Stimulated activated CD8-positive, alpha-beta memory T cell treated with anti-CD3 and anti-CD28 coated beads, Interleukin-4, amount 100 ng/mL, for 4 hours (primary cell): ENCODE measurements at places on chromosomes 2 and 18.

DNA sequence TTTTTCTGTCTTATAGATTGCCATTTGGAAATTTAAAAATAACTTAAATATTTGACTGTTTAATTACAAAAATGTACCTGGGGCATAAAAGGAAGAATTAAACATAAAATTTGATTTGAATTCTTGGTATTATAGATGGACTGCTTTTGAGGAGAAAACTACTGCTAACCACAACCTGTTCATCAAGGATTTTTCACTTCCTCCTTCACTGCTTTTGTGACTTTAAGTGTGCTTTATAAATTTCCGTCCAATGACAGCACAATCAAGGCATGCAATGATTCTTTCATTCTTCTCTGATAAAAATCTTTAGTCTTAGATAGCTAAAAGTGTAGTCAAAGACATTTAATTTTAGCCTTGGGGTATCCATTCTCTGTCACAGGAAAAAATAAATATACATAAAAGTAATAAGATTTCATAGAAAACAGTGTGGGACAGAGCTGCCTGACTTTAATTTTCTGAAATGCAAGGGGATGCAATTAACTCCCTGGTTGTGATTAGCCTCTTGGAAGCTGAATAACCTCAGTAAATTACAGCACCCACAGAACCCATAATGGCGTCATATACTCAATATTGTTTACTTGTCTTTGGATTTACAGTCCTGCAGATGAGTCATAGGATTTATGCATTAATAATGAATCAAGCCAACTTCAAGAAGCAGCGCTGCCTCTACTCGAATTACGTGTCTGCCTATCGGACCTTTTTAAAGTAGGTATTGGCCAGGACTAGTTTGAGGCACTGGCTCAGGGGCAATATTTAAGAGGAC is 587.9 kb downstream of the NRXN1 start:
- DNase-seq: no peak

DNA sequence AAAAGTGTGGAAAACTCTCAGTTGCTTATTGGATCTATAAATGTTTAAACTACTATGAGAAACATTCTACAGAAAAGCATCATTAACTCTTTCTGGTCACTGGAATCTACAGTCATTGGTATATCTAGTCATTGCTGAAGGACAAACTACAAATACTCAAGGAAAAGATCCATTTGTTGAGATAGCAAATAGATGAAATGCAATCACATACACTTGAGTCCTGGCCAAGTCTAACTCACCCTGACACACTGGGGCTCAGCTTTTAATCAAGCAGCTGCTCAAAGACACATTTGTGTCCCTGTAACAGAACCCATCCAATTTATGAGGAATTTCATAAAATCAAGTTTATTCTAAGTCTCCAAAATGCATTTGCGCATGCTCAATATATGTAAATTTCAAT is 68.7 kb downstream of the CDH2 start:
- no peak for DNase-seq

- no peak for DNase-seq
Measured at GRCh38 chr18:12862467-12862866, 21.6 kb downstream of the PTPN2 start.

GRCh38 chr2:7456762-7457161 is 539.5 kb downstream of the RNF144A start:
- no peak for DNase-seq

- no peak for DNase-seq
Measured at GRCh38 chr18:78293940-78294541, 685.6 kb upstream of the SALL3 start.

DNA sequence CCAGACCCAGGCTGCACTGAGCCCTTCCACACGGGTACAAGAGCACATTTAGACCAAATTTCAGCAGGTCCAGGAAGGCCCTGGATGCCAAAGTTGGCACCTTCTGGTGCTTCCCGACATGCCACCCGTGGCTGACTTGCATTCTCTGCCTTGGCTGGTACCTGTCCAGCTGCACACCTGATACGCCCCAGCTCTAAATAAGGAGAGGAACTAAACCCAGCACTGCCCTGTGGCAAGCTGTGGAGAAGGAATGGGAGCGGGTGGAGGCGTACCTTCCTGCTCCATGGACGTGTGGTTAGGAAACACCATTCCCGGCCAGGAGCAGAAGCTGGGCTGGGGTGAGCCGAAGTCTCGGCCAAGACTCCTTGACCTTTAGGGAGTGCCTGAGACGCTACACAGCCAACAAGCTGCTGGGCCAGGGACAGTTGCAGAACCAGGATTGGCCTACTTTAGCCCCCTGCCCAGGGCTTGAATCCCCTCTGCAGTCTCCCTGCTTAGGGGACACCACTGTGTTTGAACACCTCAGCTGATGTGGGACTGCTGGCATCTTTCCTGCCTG is 86.5 kb upstream of the TAF1B start:
- no peak for DNase-seq

DNA sequence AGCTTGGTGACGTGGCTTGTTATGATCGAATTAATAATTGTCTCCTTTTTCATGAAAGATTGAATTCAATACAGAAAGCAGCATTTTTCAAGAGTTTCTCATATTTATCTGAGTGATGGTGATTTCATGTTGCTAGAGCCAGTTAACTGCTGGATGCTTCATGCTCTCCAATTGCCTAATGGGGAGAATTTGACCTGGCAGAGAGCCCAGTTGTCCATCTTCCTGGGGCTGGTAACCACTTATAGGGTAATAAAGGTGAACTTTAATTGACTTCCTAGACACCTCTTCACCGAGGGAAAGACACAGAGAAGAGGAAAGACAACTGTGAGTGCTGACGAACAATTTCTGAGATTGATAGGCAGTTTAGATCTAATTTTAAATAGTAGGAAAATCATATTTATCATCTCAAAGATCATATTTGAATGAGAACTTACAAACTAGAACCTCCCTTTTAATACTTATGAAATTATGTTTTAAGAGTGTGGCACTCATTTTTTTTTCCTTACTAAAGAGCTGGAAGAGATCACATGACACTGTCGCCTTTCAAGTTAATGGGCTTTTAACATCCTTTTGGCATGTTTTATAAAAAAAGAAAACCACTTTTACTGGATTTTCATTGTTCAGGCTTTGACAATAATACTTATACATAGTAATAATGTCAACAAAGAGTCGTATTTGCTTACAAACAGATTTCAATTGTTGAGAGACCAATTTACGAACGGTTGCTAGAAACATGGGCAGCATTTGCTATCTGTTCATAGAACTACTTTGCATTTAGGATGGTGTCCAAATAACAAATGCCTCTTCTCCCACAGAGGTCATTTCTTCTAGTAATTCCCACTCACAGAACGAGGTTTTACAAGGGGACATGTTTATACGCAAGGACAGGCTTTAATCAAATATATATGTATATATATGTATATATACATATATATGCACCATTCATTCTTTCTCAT is 153.3 kb downstream of the RAPGEF4 start:
- DNase-seq: no peak

GRCh38 chr2:36147670-36148390 is 207.7 kb upstream of the CRIM1 start:
- DNase-seq: no peak

GRCh38 chr2:207762146-207762545 is 7.6 kb downstream of the FZD5 start:
- DNase-seq: no peak

DNA sequence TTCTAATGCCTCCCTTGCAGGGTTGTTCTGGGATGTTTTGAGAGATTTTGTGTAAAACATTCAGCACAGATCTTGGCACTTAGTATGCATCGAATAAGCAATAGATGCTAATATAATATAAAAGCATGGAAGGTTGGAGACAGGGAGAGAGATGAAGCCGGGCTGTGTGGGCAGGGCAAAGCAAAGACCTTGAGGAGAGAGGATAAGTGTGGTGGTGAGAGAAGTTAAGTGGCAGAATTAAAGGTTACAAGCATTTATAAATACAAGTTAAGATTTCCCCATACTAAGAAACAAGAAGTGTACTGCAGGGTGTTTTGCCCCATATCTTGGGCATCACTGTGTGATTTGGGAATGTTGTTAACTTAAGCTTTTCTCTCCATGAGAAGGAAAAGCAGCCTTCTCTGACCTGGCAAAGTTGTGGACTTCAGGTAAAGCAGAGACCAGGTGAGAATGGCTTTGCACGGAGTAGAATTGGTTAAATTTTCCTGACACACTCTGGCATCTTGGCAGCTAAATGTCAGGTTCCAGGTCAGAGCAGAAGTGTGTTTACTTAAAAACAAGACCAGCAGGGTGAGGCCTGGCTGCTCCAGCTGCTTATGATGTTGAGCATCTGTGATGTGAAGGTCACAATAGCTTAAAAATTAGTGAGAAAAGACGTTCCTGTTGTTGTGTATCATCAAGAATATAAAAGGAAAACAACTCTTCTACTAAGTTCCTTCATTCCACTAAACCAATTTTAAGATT is 288.5 kb upstream of the HNMT start:
- DNase-seq: no peak

DNA sequence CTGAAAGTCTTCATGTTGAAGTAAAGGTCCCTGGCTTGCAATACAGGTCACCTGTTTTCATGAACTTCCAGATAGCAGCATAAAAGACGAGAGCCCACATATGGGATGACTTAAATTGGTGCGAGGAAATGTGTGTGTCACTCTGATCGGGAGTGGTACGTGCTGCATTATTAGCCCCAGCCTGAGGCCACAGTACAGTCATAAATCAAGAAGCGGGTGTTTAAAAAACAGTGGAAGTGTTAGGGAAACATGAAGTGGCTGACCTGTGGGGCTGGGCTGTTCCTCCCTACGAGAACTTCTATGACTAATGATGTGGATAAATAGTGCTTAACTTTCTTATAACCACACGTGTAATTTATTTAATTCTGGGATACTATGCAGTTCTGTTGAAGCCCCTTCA is 24.4 kb downstream of the RDH14 start:
- DNase-seq: no peak

GRCh38 chr18:49859021-49859359 is 45.7 kb upstream of the ACAA2 start:
- DNase-seq: no peak

DNA sequence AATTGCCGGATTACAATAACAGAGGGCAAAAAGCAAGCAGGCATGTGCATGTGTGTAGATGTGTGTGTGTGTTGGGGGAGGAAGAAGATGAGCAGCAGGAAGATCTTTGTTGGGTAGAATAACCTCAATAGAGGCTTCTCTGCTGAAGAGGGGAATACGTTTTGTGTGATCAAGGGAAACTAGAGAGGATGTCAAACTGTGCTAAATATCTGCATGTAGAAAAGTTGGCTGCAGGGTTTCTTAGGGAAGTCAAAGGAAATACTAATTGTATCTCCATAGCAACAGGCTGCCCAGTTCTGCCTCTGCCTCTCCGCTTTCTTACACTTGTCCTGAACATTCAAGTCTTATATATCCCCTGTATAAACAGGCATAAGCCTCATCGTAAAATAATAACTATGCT is 190.1 kb upstream of the RND3 start:
- no peak for DNase-seq

- DNase-seq: no peak
Measured at GRCh38 chr18:56326336-56327072, 311.9 kb downstream of the TXNL1 start.
